ENCODE measurements at places on chromosomes 1 and 21. TPM values are rescaled to one million over a fixed set of nuclear protein-coding genes. Genes with fewer than 3 reads are reported as not detected.

The ZNF678 gene
- total RNA-seq = 2.1 TPM

The TMEM269 gene
- total RNA-seq = under 0.01 TPM

The PDE9A gene
- 1.1 TPM for total RNA-seq

The CD1E gene
- not detected for total RNA-seq

The PARS2 gene
- total RNA-seq = 7.6 TPM

The ADCY10 gene
- not detected for total RNA-seq

The ZYG11B gene
- total RNA-seq = 38.0 TPM

The PANK4 gene
- 12.9 TPM for total RNA-seq

The FNBP1L gene
- total RNA-seq = 11.8 TPM

Data from pericardium fibroblast (primary cell).